ENCODE measurements at places on chromosomes 1 and 21.

DNA sequence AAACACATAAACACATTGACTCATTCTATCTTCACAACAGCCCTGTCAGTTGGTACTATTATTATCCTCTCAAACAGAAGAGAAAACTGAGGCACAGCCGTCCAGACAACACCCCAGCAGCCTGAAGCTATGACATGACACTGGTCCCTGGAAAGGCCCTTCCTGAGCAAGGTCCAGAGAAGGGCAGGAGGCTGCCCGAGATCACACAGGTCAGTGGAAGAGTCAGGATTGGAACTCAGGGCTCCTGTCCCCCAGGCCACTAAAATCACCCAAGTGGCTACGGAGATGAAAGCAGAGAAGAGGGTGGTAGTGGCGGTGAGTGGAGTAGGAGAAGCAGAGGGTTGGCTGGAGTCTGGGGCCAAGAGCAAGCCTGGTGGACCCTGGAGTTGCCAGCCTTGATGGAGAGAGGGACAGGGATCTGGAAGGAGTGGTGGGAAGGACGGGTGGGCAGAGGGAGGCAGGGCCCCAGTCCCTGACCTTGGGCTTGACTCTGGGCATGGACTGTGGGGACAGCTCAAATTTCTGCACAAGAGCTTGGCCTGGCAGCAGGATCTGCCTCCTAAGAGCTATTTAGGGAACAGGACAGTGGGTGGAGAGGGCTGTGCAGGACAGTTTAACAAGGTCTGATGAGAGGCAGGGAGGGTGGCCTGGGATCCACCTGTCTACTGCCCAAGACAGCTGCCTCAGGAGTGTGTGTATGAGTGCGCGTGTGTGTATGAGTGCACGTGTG, 15.8 kb downstream of the MYOM3 start:
- DNase-seq, result no peak
- H3K27me3 ChIP-seq, result no peaks in the 10 kb centered on the region
- no peak overlapping the region for H3K27ac ChIP-seq
- no peak overlapping the region for H3K4me3 ChIP-seq
- H3K36me3 ChIP-seq, result no peaks in the 10 kb centered on the region

- no peak for DNase-seq
- no peak overlapping the region for H3K27ac ChIP-seq
- no peaks in the 10 kb centered on the region for H3K27me3 ChIP-seq
Observed at GRCh38 chr1:37549341-37549740, 4.8 kb downstream of the SNIP1 start.

DNA sequence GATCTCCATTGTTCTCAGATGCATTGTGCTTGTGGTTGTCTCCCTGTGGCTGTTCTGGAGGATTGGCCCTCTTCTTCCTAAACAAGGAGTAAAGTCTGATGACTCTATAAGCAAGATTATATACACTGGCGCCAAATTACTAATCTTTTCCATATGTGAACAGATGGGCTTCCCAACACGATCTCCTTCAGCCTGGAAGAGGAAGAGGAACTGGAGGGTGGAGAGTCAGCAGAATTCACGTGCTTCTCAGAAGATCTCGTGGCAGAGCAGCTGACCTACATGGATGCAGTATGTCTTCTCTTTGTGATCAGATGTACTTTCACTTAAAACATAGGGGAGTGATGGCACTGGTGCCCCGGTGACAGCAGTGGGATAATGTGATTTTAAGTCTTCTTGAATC, 78.7 kb downstream of the RGL1 start:
- H3K4me3 ChIP-seq, result no peak overlapping the region
- no peaks in the 10 kb centered on the region for H3K27me3 ChIP-seq
- no peaks in the 10 kb centered on the region for H3K36me3 ChIP-seq

- H3K36me3 ChIP-seq, result peaks cover 30% of the 10 kb centered on the region
- DNase-seq, result no peak
- H3K4me1 ChIP-seq, result no peaks in the 10 kb centered on the region
- H3K4me3 ChIP-seq, result no peak overlapping the region
- H3K27me3 ChIP-seq, result no peaks in the 10 kb centered on the region
- H3K27ac ChIP-seq, result no peak overlapping the region
Observed at GRCh38 chr1:201861448-201861847, 27.2 kb upstream of the SHISA4 start.

GRCh38 chr21:32702702-32703101, 25.1 kb downstream of the SYNJ1 start:
- no peaks in the 10 kb centered on the region for H3K36me3 ChIP-seq
- no peak overlapping the region for H3K4me3 ChIP-seq
- no peaks in the 10 kb centered on the region for H3K4me1 ChIP-seq

- H3K36me3 ChIP-seq, result no peaks in the 10 kb centered on the region
- DNase-seq, result no peak
- no peaks in the 10 kb centered on the region for H3K27me3 ChIP-seq
Observed at GRCh38 chr1:229842302-229843255, 216.5 kb downstream of the URB2 start.

DNA sequence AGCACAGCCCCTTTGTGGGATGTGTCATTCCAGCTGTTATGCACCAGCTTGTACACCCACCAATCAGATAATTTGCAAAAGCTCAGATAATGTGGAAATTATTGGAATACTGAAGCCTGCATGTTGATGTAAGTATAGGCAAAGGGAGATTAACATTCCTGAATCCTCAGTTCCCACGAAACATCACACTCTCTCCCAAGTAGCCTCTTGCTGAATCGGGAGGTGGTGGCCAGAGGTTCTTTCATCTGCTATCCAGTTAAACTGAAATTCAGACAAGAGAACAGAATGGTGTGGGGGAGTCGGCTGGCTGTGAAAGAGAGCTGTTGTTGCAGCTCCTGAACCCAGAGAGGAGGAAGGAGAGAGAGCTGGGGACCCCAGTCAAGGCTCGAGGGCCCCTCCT, 170.9 kb downstream of the ZBTB18 start:
- H3K27ac ChIP-seq, result no peak overlapping the region
- no peaks in the 10 kb centered on the region for H3K36me3 ChIP-seq
- H3K4me1 ChIP-seq, result peaks cover 10% of the 10 kb centered on the region

GRCh38 chr1:14137411-14138134, 437.6 kb downstream of the PRDM2 start:
- no peak overlapping the region for H3K4me3 ChIP-seq
- H3K4me1 ChIP-seq, result peaks cover 12% of the 10 kb centered on the region
- H3K27me3 ChIP-seq, result no peaks in the 10 kb centered on the region
- H3K36me3 ChIP-seq, result no peaks in the 10 kb centered on the region
- no peak overlapping the region for H3K27ac ChIP-seq

DNA sequence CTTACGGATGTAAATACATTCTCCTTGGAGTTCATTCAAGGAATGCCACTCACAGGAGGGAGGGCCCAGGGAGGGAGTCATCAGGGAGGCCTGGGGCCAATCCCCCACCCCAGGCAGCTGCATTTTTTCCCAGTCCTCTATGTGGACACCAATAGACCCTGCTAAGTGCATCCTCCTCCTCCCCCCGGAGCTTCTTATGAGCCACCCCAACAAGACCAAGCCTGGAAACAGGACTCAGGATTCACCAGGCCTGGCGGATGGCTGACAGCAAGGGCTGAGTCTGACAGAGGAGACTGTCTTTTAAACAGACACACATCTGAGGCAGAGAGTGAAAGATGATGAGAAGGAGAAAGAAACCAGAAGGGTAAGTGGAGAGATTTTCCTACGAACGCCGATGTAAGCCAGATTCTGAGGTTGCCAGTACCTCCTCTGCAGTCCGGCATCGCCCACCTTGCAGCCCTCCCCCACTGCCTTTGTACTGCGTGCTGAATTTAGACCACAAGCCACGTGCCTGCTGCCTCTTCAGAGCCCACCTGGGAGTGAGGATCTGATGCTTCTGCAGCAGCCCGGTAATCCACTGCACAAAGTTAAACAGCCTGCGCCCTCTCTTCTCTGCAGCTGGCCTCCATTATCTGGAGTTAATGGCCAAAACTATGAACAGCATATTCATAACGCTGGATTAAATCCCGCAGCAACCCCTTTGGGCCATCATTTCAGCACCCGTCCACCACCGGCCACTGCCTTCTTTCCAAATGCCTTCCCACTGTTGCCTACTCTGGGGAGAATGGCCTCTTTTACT, 17.6 kb upstream of the SFPQ start:
- peak; percentile 65 for DNase-seq
- H3K4me1 ChIP-seq, result peaks cover 16% of the 10 kb centered on the region
- no peak overlapping the region for H3K4me3 ChIP-seq
- H3K27ac ChIP-seq, result no peak overlapping the region

DNA sequence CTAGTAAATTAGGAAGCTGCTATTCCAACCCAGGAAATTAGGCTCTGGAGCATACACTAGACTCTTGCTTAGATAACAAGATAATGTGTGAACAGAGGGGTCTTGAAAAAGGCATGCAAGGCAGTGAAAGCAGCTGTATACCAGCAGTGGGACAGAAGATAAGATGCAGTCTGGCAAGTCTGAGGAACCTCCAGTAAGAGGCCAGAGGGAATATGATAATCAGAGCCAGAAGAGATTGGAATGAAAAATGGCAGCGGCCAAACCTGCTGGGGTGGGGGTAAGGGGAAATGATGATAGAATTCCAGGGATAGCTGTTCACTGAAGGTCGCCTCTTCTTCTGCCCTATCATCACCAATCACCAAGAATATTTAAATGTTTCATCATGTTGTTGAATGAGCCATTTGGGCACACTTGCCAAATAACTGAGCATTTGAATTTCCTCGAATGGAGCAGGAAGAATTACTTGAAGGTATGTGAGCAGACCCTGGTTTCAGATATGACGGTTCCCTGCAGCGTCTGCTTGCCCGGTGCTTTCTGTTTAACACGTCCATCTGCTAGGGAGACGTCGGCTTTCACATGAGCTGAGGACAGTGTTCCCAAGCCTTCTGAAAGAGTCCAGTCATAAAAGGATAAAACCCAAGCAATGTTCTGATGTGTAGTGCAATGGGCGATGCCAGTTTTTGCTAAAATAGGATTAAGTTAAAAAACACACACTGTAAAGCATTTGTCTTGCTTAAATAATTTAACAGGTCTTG, 173.3 kb downstream of the RWDD3 start:
- no peaks in the 10 kb centered on the region for H3K36me3 ChIP-seq
- no peaks in the 10 kb centered on the region for H3K27me3 ChIP-seq
- H3K4me1 ChIP-seq, result peaks cover 27% of the 10 kb centered on the region
- H3K27ac ChIP-seq, result peak overlapping the region; percentile 26

GRCh38 chr1:199678771-199679170, 348.7 kb upstream of the NR5A2 start:
- no peak for DNase-seq
- H3K4me3 ChIP-seq, result no peak overlapping the region
- no peaks in the 10 kb centered on the region for H3K27me3 ChIP-seq
- no peak overlapping the region for H3K27ac ChIP-seq
- no peaks in the 10 kb centered on the region for H3K36me3 ChIP-seq
- peaks cover 9% of the 10 kb centered on the region for H3K4me1 ChIP-seq

DNA sequence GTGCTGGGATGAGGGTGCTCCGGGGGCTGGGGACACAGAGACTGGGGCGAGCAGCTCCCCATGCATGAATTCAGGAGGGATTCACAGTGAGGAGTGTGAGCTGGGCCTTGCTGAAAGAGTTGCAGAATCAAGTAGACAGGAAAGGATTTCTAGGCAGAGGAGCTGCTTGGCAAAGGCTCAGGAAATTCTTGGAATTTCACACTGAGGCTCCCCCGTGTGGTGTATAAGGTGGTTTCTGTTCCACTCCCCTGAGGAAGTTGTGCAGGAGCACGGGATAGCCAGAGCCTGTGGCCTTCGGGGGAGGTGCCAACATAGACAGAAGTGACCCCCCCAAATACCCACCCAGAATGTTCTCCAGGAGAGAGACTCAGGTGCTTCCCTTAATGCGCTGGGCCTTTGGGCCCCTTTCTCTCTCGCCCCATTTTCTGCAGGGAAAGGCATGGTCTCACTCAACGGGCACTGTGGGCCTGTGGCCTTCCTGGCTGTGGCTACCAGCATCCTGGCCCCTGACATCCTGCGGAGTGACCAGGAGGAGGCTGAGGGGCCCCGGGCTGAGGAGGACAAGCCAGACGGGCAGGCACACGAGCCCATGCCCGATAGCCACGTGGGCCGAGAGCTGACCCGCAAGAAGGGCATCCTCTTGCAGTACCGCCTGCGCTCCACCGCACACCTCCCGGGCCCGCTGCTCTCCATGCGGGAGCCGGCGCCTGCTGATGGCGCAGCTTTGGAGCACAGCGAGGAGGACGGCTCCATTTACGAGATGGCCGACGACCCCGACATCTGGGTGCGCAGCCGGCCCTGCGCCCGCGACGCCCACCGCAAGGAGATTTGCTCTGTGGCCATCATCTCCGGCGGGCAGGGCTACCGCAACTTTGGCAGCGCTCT, 58.5 kb upstream of the ACTL8 start:
- no peak overlapping the region for H3K27ac ChIP-seq
- DNase-seq, result peak; percentile 73
- no peak overlapping the region for H3K4me3 ChIP-seq
- no peaks in the 10 kb centered on the region for H3K27me3 ChIP-seq
- peaks cover 16% of the 10 kb centered on the region for H3K4me1 ChIP-seq
- no peaks in the 10 kb centered on the region for H3K36me3 ChIP-seq

- peaks cover 2% of the 10 kb centered on the region for H3K36me3 ChIP-seq
- H3K27me3 ChIP-seq, result no peaks in the 10 kb centered on the region
- peak overlapping the region; percentile 100 for H3K27ac ChIP-seq
- no peak for DNase-seq
- peak overlapping the region; percentile 92 for H3K4me3 ChIP-seq
Observed at GRCh38 chr1:62435231-62436038, 1.4 kb upstream of the USP1 start.

- no peak overlapping the region for H3K27ac ChIP-seq
- DNase-seq, result no peak
- H3K4me3 ChIP-seq, result no peak overlapping the region
Observed at GRCh38 chr1:185427264-185427663, 110.2 kb upstream of the IVNS1ABP start.

GRCh38 chr21:25970254-25970930, 200.2 kb downstream of the APP start:
- no peak overlapping the region for H3K4me3 ChIP-seq
- peaks cover 31% of the 10 kb centered on the region for H3K36me3 ChIP-seq
- no peak for DNase-seq
- no peak overlapping the region for H3K27ac ChIP-seq
- H3K27me3 ChIP-seq, result no peaks in the 10 kb centered on the region

GRCh38 chr21:28522014-28522799, 470.5 kb downstream of the LTN1 start:
- peak; percentile 33 for DNase-seq
- H3K4me1 ChIP-seq, result no peaks in the 10 kb centered on the region
- H3K36me3 ChIP-seq, result no peaks in the 10 kb centered on the region
- no peaks in the 10 kb centered on the region for H3K27me3 ChIP-seq
- no peak overlapping the region for H3K27ac ChIP-seq
- no peak overlapping the region for H3K4me3 ChIP-seq
